ENCODE measurements at places on chromosomes 7 and 10.

DNA sequence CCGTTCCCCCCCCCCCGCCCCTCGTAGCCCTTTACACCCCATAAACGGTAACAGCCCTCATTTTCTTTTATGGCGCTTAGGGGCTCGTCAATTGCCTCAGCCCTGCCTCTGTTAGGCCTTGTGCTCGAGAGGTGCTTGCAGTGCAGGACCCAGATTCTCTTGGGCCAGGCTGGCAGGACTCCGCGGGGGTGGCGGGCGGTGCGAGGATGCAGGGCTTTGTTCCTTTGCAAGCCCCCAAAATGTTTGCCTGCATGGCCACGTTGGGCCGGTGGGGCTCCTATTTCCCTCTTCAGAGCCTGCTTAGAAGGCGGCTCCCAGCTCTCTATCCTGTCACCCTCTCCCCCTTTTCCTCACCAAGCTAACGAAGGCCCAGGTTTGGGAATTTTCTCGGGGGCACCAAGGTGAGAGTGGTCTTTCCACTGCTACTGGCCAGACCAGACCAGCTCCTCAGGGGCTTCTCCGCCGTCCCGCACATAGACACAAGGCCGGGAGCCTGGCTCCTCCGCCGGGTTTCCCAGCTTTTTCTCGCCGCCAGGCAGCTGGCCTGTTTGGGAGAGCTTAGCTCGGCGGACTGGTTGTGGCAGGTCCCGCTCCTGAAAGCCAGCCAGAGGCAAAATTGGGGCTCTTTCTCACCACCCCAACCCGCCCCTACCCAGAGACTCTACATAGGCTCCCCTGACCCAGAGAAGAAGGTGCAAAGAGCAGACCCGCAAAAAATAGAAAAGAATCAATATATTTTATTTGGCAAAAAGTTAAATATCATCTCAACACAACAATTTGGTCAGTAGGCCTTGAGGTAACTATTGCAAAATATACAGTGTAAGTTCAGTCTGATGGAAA, 3.4 kb downstream of the HOXA9 start:
- DNase-seq, result no peak

DNA sequence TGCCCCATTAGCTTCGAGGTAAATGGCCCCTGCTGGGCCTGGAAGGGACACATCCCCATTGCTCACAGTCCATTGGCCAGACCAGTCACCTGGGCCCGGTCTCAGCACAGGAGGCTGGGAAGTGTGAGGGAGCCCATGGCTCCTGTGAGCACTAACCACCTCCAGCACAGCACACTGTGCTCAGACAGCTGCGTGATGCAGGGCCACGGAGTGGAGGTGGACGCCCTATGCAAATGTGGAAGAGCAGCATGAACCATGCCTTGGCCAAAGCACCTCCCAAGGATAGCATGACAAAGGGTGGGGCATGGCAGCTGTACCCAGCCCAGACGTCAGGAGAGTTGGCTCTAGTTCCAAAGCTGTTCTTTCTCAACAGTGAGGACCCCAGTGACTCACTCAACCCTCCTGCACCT, 120.1 kb upstream of the ZMIZ1 start:
- no peak for DNase-seq

- DNase-seq, result no peak
Observed at GRCh38 chr10:11074536-11075267, 57.0 kb downstream of the CELF2 start.

- DNase-seq, result peak; percentile 49
Observed at GRCh38 chr7:471866-472639, 47.6 kb downstream of the PDGFA start.

- no peak for DNase-seq
Observed at GRCh38 chr10:70162151-70162891, 8.0 kb downstream of the SAR1A start.

- no peak for DNase-seq
Observed at GRCh38 chr7:155526225-155526624, 20.1 kb downstream of the CNPY1 start.

DNA sequence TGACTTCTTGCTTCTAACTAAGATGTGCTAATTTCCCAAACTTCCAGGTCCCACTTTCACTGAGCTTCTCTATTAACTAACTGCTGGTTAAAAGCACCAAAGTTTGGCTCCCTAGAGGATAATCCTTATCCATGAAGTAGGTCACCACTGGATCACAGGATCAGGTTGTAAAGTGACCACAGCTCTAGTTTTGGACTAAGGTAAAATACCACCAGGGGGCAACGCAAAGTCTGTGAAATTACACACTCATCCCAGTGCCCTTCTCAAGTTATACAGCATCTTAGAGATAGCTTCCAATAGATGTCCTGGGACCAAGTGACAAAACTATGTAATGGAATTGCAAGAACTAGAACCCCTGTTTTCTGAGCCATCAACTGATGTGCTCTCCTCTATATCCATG, 116.4 kb upstream of the ASAH2 start:
- DNase-seq, result peak; percentile 56

DNA sequence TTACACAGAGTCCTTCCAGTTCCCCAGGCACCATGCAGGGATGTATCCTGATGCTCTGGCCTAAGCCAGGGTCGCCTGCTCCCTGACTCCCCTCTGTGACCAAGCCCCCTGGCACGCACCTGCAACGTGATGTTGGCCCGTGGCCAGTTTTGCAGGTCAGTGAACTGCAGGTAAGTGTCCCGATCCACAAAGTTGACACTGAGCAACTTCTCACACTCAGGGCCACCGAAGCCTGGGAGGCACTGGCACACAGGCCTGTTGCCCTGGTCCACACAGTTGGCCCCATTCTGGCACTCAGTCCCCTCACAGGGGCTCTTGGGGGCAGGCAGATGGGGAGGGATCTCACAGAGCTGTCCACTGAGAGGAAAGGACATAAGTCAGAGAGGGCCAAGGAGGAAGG, 174.3 kb downstream of the LCOR start:
- DNase-seq, result no peak

DNA sequence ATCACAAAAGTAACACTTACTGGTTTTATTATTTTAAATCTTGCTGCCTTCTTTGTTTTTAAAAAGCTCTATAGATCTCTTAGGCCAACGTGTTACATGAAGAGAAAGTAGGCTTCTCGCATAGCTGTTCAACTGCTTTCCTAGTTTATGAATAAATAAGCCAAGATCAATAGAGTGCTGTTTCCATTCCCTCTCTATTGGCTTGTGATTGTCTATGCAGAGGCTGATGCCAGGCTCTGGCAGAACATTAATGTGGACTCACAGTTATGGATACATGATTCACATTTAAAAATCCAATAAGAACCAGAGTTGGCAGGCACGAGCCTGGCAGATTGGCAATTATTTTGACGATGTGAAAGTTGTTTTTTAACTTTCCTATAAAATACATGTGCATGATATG, 137.5 kb downstream of the GNAT3 start:
- no peak for DNase-seq

DNA sequence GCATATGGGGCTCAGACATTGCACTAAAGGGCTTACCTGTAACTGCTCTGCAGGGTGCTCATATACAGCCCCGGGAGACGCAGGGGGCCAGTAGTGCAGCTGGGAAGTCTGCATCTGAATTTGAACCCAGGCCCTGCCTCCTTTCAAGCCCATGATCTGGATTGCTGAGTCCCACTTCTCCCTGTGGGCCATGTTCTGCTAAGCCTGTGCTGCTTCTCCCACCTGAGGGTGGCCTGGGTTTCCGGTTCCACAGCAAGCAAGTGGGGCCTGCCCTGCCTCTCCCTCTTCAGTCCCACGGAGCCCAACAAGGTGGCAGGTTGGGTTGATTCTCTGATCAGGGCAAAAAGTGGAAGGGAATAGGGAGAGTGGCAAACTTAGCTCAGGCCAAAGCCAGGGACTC, 56.6 kb upstream of the GDF10 start:
- no peak for DNase-seq

DNA sequence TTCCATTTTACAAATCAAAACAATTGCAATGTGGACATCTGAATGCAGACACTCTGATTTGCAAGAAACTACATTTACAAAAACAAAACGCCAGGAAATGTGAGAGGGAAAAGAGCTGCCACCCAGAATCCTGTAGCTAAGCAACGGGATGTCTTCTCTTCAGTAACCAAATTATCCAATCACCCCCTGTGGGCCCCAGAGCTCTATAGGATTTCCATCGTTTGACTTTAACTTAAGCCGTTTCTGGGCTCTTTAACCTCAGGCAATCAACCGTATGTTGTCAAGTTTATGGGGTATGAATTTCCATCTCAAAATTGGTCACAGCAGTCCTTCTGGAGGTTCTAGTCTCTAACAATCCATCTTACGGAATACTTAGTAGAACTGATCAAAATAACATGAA, 240.5 kb downstream of the ETV1 start:
- DNase-seq, result no peak

- no peak for DNase-seq
Observed at GRCh38 chr10:122326806-122327205, 47.7 kb upstream of the PLEKHA1 start.

GRCh38 chr7:123674399-123675180, 18.9 kb downstream of the LMOD2 start:
- peak; percentile 64 for DNase-seq

- DNase-seq, result no peak
Observed at GRCh38 chr10:28200775-28201174, 102.1 kb downstream of the MPP7 start.

GRCh38 chr10:69731184-69731583, 70.5 kb upstream of the COL13A1 start:
- DNase-seq, result no peak

GRCh38 chr10:78648256-78648860, 420.4 kb upstream of the ZMIZ1 start:
- peak; percentile 51 for DNase-seq

DNA sequence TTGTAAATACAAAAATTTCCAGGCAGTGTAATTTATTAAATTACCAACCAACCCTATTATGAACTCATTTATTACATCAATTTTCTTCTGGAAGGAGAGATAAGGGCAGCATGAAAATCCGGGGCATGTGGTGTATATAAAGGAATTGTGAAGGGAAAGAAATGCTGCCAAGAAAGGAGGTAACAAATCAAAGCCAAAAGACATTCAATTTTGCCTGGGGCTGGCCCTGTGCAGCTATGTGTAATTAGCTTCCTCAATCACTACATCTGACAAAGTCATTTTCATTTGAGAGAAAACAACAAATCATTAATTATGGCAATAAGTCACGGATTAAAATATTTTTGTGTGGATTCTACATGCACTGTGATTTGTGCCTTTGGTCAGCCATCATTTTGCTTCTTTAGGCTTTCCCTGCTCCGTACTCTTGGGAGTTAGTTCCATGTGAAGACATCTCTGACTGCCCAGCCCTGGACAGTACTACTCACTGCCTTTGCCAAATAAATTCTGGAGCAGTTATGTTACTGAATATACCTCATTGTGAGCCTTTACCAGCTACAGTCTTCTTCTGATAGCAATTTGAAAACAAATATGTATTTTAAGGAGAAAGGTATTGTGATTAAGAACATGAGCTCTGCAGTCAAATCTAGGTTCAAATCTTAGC, 191.7 kb downstream of the RELN start:
- no peak for DNase-seq

- no peak for DNase-seq
Observed at GRCh38 chr10:117130862-117131375, 7.2 kb downstream of the VAX1 start.

- DNase-seq, result no peak
Observed at GRCh38 chr10:129470103-129470851, 3.2 kb downstream of the MGMT start.

DNA sequence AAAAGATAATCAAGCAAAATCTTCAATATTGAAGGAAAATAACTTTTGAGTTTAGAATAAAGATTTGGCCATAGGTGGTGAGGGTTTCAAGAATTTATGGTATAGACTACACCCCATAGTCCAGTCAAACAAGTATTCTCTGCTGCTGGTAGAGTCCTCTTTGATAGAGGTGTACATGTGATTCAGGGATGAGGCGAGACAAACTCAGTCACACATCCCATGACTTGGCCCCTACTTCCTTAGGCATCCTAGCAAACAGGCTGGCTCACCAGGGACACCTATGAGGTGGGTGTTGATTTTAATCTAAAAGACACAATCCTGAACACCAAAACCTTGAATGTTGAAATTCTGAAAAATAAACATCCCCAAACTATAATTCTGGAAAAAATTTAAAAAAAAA, 78.1 kb upstream of the SLC25A13 start:
- DNase-seq, result no peak

- DNase-seq, result no peak
Observed at GRCh38 chr7:44433255-44434022, 57.0 kb downstream of the NUDCD3 start.

DNA sequence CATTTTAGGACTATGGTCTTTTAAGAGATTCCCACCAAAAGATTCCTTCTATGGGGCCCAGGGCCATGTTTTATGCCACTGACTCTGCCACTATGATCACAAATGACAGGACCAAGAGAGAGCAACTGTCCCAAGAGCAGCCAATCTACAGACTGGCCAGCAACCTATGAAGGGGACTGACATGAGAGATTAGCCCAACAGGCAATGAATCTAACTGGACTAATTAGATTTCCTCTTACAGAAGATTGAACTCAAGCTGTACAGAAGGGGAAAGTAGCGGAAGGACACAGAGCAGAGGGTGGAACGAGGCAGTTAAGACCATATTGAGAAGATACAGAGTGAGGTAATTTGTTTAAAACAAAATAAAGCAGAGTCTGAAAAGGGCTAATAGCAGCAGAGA, 25.8 kb downstream of the ZNF800 start:
- no peak for DNase-seq

- DNase-seq, result peak; percentile 79
Observed at GRCh38 chr10:7519351-7519750, 108.5 kb upstream of the SFMBT2 start.

- DNase-seq, result no peak
Observed at GRCh38 chr7:129495987-129496386, 6.3 kb upstream of the SMKR1 start.

DNA sequence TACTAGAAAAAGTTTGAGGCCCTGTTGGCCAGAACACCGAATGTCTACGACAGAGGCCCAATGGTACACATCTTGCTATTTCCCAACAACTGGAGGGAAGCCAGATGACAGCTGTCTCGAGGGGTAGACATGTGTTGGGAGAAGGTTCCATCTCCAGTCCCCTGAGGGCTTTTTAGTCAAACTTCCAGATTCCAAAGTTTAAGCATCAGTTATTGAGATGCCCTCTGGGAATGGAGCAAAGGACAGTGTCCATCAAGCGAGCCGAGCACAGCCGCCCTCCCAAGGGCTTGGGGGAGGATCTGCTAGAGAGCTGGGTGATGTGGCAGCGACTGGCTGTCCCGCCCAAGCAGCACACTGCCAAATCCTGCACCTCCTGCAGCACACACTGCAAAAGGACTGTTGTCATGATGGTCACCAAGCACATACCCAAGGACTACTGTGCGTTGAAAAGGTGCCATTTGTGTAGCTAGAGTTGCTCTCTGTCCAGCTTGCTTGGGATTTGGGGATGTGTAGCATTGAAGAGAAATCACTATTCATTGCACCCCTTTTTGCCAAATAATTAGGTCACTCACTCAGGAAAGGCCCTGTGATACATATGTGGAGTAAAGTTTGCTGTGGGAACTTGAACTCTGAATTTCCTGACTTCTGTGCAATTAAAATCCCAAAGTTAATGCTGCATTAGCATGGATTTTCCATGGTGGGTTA, 164.6 kb downstream of the TRIL start:
- peak; percentile 62 for DNase-seq

DNA sequence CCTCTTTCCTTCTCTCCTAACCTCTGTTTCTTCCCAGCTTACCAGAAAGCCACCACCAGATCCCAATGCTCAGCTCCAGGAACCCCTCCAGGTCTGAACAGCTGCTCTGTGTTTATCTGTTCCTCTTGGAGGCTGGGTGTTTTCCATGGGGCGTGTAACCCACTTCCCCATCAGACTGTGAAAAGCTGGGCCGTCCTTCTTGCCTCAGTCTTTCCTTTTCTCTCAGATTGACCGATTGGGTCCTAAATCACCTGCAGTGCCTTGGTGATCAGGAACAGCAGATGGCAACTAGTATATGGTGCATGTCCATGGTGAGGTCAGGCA, 4.8 kb downstream of the SH3PXD2A start:
- DNase-seq, result no peak

- DNase-seq, result no peak
Observed at GRCh38 chr7:23072048-23072447, 33.5 kb upstream of the KLHL7 start.
